ENCODE measurements at places on chromosomes 7 and 10.
A peak's percentile ranks its signal among the peaks of the same experiment; 100 is the strongest.

- no peaks in the 10 kb centered on the region for H3K27me3 ChIP-seq
- H3K36me3 ChIP-seq: no peaks in the 10 kb centered on the region
- H3K4me3 ChIP-seq: no peak overlapping the region
- peak; percentile 40 for DNase-seq
- H3K27ac ChIP-seq: no peak overlapping the region
Measured at GRCh38 chr10:18214691-18215563, 74.7 kb downstream of the CACNB2 start.

GRCh38 chr7:99407872-99408378, 472 bp downstream of the PDAP1 start:
- peak; percentile 52 for DNase-seq
- peaks cover 30% of the 10 kb centered on the region for H3K4me1 ChIP-seq
- H3K27ac ChIP-seq: peak overlapping the region; percentile 99
- no peaks in the 10 kb centered on the region for H3K27me3 ChIP-seq

GRCh38 chr10:133261726-133262325, 14.8 kb downstream of the ADAM8 start:
- H3K36me3 ChIP-seq: no peaks in the 10 kb centered on the region
- peak overlapping the region; percentile 66 for H3K4me3 ChIP-seq
- peak; percentile 90 for DNase-seq
- H3K27me3 ChIP-seq: no peaks in the 10 kb centered on the region
- peak overlapping the region; percentile 75 for H3K27ac ChIP-seq
- peaks cover 7% of the 10 kb centered on the region for H3K4me1 ChIP-seq

DNA sequence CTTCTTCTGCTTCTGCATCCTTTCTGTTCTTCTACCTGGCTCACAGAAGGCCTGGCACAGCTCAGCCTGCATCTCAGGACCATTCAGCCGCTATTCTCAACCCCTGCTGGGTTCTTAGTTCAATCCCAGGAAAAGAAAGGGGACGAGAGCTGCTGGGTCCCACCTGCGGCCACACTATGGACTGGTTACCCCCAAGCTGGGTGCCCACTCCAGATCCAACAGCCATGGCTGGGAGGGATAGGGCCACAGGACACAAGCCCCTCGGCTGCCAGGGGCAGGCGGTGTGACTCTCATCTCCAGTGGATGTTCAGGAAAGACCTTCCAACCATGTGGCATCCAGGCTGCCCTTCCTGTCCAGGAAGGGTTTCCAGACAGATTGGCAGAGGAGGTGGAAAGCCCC, 97.6 kb upstream of the NMT2 start:
- no peaks in the 10 kb centered on the region for H3K27me3 ChIP-seq
- no peak for DNase-seq
- no peak overlapping the region for H3K27ac ChIP-seq
- H3K36me3 ChIP-seq: no peaks in the 10 kb centered on the region
- no peak overlapping the region for H3K4me3 ChIP-seq

DNA sequence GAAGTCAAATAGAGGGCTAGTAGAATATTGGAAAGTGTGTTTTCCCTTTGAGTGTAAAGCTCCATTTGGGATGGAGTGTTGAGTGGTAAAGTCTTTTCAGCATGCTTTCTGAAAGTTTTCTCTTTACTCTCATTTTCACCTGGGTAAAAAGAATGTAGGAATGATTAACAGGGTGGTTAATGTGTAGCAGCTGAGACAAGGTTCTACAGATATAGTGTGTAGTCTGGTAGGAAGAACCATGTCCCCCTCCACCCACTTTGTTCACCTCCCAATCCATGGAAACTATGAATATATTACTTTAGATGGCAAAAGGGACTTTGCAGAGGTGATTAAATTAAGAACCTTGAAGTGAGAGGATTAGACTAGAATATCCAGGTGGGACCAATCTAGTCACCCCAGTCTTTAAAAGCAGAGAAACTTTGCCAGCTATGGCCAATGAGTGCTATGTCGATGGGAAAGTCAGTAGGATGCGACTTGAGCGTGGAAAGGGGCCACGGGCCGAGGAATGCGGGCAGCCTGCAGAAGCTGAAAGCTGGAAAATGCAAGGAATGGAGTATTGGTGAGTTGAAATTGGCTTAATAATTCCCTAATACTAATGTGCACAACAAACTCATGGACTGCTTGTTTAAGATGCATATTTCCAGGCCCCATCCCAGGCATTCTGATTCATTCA, 166.3 kb upstream of the AHR start:
- no peaks in the 10 kb centered on the region for H3K4me1 ChIP-seq
- no peaks in the 10 kb centered on the region for H3K36me3 ChIP-seq
- no peak overlapping the region for H3K27ac ChIP-seq
- DNase-seq: no peak

GRCh38 chr7:122643250-122643649, 55.7 kb downstream of the RNF133 start:
- no peak overlapping the region for H3K4me3 ChIP-seq
- no peak for DNase-seq
- H3K27me3 ChIP-seq: no peaks in the 10 kb centered on the region
- no peaks in the 10 kb centered on the region for H3K36me3 ChIP-seq

DNA sequence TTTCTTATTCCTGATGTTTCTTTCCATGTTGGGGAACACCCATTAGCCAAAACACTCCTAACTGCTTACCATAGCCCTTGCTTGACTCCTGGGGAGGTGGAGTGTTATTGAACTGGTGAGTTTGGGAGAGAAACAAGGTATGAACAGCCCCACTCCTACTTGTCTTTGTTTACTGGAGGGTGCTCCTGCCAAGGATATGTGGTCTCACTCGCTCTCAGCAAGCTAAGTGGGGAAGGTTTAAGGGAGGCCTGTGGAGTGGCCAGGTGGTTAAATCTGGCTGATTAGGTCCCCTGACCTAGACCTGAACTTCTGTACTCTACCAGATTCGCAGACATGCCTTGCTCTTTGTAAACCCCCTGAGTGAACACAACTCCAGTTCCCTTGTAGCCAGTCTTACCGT, 300.1 kb downstream of the PTEN start:
- H3K27ac ChIP-seq: no peak overlapping the region
- H3K27me3 ChIP-seq: no peaks in the 10 kb centered on the region

DNA sequence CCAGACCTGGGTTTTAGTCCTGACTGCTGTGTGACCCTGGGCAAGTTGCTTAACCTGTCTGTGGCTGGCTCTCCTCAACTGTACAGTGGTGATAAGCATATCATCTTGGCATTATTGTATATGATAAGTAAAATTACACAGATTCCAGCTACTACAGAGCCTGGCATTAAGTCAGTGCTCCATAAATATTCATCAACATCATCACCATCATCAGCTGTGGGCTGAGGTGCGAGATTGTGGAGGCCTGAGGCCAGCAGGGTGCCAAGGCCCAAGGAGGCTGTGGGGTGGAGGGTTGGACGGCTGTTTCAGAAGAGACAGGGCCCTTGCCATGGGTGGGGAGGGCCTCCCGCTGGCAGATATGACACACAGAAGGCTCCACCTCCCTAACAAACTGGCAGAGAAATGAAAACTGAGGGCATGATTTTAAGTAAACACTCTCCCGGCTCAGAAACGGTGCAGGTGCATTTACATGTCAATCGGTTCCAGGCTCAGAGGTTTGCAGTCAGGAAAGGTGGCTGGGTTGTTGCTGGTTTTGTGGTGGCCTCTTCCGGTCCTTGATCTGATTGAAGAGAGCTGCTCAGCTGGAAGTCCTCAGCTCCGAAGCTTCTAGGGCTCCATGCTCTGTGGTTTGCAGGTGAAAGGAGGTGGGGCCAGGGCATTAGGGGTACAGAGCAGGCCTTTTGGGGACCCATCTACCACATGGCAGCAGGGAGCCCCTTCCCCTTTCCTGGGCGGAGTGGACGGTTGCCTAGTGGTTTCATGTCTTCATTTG, 10.2 kb downstream of the CRYGN start:
- H3K27me3 ChIP-seq: peaks cover 2% of the 10 kb centered on the region
- no peaks in the 10 kb centered on the region for H3K4me1 ChIP-seq
- no peaks in the 10 kb centered on the region for H3K36me3 ChIP-seq
- no peak overlapping the region for H3K27ac ChIP-seq
- no peak for DNase-seq

- peaks cover 6% of the 10 kb centered on the region for H3K36me3 ChIP-seq
- H3K27me3 ChIP-seq: no peaks in the 10 kb centered on the region
- H3K27ac ChIP-seq: no peak overlapping the region
- H3K4me1 ChIP-seq: no peaks in the 10 kb centered on the region
- DNase-seq: no peak
Measured at GRCh38 chr10:95428701-95429100, 132.5 kb downstream of the SORBS1 start.

- no peaks in the 10 kb centered on the region for H3K27me3 ChIP-seq
- no peak overlapping the region for H3K27ac ChIP-seq
- no peak for DNase-seq
- H3K36me3 ChIP-seq: no peaks in the 10 kb centered on the region
Measured at GRCh38 chr7:50848203-50848602, 65.5 kb upstream of the GRB10 start.

DNA sequence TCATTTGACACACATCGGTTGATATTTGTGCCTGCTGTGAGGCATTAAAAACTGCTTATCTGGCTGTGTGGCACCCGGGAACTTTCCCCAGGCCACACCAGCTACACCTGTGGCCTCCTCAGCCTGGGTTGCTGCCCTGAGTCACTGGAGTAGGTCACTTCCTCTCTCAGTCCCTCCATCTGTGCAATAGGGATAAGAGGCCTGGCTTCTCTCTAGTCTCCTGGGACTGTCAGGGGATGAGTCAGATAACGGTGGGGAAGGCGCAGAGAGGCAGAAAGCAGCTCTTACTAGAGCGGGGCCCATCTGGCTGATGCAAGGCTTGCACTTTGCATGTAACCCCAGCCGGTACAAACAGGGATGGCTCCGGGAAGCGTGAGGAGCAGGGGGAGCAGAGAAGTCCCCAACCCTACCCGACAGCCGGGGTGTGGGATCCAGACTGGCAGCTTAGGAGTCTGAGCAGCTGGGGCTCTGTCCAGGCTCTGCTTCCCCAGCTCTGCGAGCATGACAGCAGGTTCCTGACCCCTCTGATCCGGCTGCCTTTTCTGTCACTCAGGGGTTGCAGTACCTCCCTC, 34.0 kb downstream of the DNAJB12 start:
- H3K4me3 ChIP-seq: no peak overlapping the region
- peaks cover 43% of the 10 kb centered on the region for H3K4me1 ChIP-seq
- H3K27me3 ChIP-seq: no peaks in the 10 kb centered on the region
- DNase-seq: peak; percentile 70
- no peaks in the 10 kb centered on the region for H3K36me3 ChIP-seq
- H3K27ac ChIP-seq: peak overlapping the region; percentile 93

DNA sequence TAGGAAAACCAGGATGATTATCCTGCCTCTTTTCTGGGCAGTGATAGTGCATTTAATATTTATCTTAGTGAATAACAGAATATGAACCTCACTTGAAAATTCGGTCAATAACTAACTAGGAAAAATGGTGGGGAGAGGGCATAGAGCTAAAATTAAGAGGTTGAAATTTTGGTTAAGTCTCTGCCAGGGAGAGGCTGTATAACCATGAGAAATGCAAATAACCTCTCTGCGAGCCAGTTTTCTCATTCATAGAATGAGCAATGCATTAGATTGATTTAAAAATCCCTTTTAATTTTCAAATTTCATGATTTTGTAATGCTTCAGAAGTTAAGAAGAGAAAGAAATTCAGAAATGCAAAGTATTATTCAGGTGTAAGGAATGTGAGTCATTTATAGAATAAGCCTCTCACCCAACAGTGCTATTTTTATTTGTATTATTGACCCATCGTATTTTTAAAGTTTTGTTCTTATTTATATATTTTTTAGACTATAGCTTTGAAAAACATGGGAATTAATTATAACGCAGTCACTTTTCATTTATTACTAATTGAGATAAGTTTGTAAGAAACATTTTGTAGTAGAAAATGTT, 104.7 kb downstream of the PHF14 start:
- no peak overlapping the region for H3K27ac ChIP-seq
- no peak overlapping the region for H3K4me3 ChIP-seq
- H3K4me1 ChIP-seq: no peaks in the 10 kb centered on the region
- H3K36me3 ChIP-seq: no peaks in the 10 kb centered on the region
